ENCODE measurements at places on chromosomes 6 and 20.

DNA sequence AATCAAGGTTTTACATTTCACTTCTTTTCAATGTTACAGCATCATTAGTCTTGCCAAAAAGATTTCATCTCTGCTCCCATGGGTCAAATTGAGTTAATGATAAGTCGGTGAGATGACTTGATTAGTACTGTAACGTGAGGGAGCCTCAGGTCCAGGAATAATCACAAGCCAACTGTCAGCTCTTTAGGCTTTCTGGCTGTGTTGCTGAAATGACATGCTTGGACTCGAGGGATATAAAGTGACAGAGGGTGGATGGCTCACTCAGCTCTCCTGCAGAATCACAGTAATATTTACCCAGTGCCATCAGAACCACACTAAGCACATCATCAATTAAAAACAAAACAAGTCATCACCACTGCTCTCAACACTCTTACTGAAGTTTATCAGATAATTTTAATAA lies 196.2 kb upstream of the THEMIS start:
- no peak for DNase-seq

- peak; percentile 44 for DNase-seq
These were observed 6.3 kb upstream of the PPP1R16B start for GRCh38 chr20:38799203-38799602.

GRCh38 chr6:98627129-98627775 lies 207.1 kb upstream of the POU3F2 start:
- DNase-seq, result no peak

- no peak for DNase-seq
These were observed 46.5 kb upstream of the SHLD1 start for GRCh38 chr20:5703681-5704101.

DNA sequence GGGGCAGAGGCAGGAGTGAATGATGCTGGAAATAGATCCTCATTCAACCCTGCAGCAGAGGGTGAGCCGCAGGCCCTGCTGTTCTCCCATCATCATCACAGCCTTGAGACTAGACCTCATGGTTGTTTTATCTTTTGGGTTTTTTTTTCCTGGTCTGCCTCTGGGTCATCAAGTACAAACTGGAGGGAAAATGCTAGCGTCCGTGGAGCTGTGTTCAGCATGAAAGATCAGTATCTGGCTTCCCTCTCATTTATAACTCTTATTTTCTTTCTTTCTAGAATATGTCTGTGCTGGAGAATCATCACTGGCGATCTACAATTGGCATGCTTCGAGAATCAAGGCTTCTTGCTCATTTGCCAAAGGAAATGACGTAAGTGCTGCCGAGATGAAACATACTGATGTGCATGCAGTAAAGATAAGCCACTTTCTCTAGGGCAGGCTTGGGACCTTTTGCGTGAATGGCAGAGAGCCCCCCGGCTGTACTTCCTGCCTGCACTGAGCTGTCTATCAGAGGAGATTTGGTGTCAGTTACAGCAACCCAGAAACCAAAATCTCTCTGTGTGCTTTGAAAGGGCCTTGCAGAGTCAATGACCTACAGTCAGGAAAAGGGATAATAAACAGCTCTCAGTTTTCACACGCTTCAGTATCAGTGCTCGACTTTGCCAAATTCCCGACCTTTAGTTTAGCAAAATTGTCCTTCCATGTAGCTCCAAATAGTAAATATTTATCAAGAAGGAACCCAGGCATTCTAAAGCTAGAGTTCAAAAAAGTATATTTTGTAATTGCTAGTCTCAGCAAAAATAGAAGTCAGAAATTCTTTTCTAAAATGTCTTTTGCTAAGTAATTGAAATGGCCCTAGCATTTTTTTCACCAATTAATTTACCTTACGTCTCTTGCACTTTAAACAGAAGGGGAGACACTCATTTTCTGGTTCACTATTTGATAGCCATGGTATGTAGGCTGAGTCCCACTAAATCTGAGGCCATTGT lies 76.3 kb downstream of the MTFR2 start:
- no peak for DNase-seq

DNA sequence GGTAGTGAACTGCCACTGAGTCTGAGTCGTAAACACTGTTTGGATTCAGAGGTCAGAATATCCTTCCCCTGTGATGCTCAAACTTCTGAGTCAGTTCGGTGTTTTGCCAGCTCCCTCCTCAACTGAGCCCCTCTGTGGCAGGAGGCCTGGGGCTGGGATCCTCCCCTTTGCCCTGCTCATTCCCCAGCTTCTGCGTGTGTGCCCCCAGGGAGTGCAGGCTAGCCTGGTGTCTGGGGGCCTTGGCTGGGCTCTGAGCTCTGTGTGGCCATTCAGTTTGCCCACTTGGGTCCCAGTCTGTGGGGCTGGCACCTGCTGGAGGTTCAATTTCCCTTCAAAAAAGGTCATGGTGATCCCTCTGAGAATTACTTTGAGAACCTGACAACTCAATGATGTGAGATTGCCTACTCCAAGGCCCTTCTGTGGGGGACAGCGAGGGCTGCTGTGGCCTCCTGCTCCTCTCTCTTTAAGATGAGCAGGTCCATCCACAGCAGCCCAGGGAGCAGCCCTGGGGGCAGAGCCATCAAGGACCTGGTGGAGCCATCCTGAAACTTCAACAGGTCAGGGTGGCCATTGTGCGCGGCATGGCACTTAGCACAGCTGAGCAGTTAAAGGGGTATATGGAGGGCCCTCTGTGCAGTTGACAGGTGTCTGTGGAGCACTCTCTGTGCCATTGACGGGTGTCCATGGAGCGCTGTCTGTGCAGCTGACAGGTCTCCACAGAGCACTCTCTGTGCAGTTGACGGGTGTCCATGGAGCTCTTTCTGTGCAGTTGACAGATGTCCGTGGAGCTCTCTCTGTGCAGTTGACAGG lies 147.2 kb downstream of the SYCP2 start:
- no peak for DNase-seq

GRCh38 chr6:693723-694009 lies 727 bp upstream of the EXOC2 start:
- no peak for DNase-seq

DNA sequence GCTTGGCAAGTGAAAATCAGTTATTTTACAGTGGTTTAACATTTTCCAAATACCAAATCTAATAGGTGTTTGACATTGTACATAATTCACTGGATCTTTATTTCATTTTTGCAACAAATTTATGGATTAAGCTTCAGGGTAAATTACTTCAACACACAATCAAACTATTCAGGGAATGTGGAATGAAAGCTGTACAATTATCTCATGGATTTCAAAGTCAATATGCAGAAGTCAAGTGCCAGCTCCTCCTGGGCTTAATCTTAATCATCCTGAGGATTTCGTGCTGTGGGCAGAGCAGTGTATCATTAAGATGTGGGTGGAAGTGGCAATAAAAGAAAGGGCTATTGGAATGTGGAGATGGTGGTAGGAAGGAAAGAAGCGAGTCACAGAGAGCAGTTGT lies 548.8 kb downstream of the COL12A1 start:
- DNase-seq, result no peak

- no peak for DNase-seq
These were observed 75.1 kb upstream of the PTPRK start for GRCh38 chr6:128595544-128595943.

DNA sequence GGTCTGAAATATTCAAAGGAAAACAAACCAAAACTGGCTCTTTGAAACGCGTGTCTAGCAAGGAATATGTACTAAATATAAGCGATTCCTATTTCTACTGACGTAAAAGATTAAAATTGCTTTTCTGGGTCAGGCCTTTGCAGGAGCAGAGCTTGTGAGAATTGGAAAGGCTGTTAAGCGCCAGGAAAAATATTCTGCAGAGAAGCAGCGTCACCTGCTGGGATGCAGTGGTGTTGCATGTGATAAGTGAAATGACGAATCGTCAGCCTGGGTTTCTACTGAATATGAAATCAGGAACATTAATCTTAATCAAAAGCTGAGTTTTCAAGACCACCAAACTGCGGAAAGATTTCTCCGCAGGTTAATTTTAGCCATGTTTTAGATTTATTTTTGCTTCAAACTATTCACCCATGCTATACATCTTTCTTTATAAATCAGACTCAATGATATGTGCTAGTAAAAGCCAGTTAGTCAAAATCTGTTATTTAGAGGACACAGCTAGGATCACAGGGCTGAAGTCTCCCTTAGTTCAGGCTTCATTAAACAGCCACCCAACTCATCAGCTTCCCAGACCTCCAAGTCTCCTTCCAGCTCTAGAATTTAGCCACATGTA lies 67.4 kb downstream of the ALDH8A1 start:
- DNase-seq, result peak; percentile 75

DNA sequence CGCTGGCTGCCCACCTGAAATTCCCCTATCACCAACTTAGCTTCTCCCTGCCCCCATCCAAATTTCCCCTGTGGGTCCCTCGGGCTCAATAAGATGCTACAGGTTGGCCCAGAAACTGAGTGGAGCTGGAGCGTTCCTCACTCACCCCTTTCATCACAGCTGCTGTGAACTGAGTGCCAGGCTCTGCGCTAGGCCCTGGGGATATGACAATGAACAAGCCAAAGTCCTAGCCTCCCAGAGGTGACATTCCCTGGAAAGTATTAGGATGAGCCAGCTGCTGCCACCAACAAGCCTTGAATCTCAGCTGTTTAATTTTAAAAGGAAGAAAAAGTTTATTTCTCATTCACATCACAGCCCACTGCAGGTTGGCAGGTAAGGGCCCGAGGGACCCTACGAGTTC lies 86.6 kb upstream of the EYA2 start:
- DNase-seq, result no peak

GRCh38 chr6:6678185-6678671 lies 89.7 kb downstream of the LY86 start:
- DNase-seq, result no peak

- DNase-seq, result no peak
These were observed 178.0 kb downstream of the BMP7 start for GRCh38 chr20:57088436-57088835.

DNA sequence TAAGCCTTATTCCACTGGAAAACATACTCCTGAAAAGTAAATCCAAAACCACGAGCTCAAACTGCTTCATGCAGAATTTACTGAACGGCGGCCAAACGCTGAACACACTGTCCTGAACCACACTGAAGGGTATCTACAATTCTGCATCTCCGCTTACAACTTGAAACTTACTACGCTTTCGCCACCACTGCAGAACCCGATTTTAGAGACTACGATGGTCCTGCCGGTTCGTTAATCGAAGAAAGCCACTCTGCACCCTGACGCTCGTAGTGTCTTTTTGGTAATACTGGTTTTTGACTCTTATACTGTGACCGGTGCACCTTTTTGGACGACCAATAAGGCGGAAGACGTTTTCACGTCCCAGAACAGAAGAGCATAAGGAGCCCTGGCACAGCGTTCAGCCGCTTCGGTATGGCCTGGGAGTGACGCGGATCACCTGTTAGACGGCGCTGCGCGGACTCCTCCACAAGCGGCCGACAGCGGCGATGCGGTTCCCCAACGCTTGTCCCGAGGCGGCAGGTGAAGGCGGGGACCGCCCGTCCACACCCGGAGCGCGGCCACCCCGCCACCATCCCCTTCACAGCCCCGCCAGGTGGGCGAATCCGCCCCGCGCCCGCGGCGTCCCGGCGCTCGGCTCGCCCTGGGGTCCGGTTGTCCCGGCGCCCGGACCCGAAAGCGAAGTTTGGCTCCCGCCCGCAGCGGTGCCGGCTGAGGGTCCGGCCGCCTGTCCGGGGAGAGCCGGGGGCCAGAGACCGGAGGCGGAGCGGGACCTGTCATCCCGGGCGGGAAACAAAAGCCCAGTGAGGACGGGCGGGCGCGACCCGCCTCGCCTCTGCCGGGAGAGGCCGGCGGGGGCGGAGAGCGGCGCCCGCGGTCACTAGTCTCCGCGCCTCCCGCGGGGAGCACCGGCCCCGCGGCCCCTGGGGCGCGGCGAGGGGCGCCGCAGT lies 784 bp downstream of the FKBP5 start:
- DNase-seq, result no peak

DNA sequence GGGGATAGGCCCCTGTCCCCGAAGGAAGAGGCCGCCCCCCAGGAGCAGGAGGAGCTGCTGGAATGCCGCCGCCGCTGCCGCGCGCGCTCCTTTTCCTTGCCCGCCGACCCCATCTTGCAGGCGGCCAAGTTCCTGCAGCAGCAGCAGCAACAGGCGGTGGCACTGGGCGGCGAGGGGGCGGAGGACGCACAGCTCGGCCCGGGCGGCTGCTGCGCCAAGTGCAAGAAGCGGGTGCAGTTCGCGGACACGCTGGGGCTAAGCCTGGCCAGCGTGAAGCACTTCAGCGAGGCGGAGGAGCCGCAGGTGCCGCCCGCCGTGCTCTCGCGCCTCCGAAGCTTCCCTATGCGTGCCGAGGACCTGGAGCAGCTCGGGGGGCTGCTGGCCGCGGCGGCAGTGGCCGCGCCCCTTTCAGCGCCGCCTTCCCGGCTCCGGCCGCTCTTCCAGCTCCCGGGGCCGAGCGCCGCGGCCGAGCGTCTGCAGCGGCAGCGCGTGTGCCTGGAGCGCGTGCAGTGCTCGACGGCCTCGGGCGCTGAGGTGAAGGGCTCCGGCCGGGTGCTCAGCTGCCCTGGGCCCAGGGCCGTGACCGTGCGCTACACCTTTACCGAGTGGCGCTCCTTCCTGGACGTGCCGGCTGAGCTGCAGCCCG lies 630 bp downstream of the PPP1R3G start:
- DNase-seq, result no peak

- DNase-seq, result peak; percentile 58
These were observed 1.3 kb downstream of the HMGA1 start for GRCh38 chr6:34237722-34238584.

- DNase-seq, result no peak
These were observed 20.9 kb upstream of the SPO11 start for GRCh38 chr20:57308451-57309271.

GRCh38 chr20:818001-818664 lies 15.4 kb upstream of the FAM110A start:
- no peak for DNase-seq

- no peak for DNase-seq
These were observed 16.8 kb downstream of the TMEM244 start for GRCh38 chr6:129844118-129844891.

- peak; percentile 70 for DNase-seq
These were observed 102.6 kb downstream of the PERP start for GRCh38 chr6:138004430-138005287.

DNA sequence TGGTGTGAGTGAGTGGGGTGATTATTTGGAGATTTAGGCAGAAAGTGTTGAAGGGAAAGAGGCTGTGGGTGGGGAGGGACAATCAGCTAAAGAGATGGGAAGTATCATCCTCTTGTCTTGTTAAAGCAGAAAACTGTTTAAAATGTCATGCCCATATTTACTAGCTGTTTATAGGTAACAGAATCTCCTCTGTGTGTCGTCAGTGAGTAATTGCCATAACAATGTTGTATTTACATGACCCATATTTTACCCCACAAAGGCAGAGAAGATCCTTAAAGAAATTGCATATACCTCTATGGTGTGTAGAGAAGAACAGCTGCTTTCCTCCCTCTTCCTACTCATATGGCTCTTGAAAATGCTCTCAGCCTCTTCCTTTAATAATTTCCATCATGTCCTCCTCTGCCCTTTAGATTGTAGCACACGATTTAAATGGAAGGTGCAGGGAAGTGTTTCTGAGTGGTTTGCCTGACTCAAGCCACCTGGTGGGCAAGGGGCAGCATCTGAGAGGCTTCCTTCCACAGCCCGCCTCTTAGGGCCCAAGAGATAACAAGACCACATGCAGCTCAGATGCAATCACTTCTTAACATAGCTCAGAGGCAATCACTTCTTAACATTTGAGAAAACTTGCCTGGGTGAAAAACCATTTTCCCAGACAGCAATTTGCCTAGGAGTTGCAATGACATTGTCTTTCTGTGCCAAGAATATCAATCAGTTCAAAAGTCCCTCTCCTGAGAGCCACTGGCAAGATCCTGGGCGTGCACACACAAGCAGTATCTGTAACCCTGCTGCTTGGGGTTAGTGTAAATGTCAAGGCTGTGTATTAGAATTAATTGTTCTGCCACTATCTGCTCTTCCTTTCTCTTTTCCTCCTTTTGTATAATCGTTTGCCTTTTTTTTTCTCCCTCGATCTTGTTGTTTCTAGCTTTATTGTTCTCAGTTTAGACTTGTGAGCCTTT lies 44.1 kb upstream of the EDN1 start:
- DNase-seq, result no peak

GRCh38 chr6:73943411-73943810 lies 247.4 kb downstream of the CD109 start:
- DNase-seq, result no peak

Measured in AML-193 (cell line).